Thoracic aorta (tissue), 2 donors: ENCODE measurements at places on chromosomes 4 and X.

GRCh38 chr4:168755598-168756477 lies 254.2 kb downstream of the CBR4 start:
- no peak for DNase-seq

- no peak for DNase-seq
Measured at GRCh38 chr4:113763029-113763285, 1.4 kb upstream of the CAMK2D start.

DNA sequence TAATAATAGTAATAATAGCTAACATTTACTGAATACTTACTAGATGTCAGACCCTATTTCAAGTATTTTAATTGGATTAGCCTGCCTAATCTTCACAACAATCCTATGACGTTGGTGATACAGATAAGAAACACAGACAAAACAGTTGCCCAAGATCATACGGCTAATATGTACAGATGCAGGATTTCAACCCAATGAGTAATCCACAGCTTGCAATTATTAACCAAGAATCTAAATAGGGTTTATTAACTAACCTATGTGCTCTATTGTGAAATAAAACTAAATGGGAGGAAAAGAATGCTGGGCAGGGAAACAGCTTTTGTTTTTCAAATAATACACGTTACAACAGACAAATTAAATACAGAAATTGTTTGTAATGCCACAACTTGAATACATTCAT lies 23.4 kb downstream of the FBXO8 start:
- DNase-seq, result no peak

GRCh38 chr4:24743927-24744326 lies 51.4 kb upstream of the SOD3 start:
- DNase-seq, result no peak

GRCh38 chr4:158818560-158819140 lies 49.8 kb downstream of the FNIP2 start:
- DNase-seq, result no peak

- DNase-seq, result no peak
Measured at GRCh38 chr4:79576429-79576753, 168.4 kb upstream of the GK2 start.

DNA sequence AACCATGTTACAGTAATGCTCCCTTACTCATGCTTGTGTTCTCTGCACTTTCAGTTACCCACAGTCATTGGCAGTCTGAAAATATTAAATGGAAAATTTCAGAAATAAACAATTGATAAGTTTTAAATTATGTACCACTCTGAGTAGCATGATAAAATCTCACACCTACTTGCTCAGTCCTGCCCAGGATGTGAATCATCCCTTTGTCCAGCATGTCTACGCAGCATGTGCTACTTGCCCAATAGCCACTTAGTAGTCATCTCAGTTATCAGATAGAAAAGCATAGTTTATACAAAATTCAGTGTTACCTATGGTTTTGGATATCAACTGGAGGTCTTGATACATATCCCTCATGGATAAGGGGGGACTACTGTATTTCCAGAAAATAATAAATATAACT lies 577.1 kb downstream of the GALNTL6 start:
- DNase-seq, result no peak

- no peak for DNase-seq
Measured at GRCh38 chr4:3489451-3489962, 26.4 kb downstream of the DOK7 start.
